T1000 (cell line): ENCODE measurements at places on chromosomes 6 and 20.

- peak; percentile 46 for DNase-seq
These were observed 112.8 kb upstream of the TSHZ2 start for GRCh38 chr20:52859156-52859876.

DNA sequence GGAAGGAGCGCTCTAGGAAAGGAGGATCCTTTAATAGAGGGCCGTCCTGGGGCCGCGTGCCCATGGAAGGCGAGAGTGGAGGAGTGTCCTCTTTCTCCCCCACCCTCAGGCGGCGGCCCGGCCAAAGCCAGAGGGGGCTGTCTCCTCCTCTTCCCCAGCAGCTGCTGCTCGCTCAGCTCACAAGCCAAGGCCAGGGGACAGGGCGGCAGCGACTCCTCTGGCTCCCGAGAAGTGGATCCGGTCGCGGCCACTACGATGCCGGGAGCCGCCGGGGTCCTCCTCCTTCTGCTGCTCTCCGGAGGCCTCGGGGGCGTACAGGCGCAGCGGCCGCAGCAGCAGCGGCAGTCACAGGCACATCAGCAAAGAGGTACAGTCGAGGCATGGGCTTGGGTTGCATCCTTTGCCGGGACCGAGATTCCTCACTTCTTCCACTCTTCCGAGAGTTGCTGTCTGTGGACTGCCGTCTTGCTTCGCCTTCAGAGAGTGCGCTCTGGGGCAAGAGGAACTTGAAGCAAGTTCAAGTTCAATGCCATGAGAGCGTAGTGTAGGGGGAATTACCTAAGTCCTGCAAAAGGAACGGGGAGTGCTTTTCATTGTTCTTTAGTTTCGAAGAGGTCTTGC lies at the start of gene LAMA2:
LAMA2 (plus strand) TSS at position 148 of the 621 bp plus-strand sequence; CDS start at position 256, 108 bp downstream.
- DNase-seq, result peak; percentile 42

- no peak for DNase-seq
These were observed 170.6 kb downstream of the CARMIL1 start for GRCh38 chr6:25449774-25450173.

DNA sequence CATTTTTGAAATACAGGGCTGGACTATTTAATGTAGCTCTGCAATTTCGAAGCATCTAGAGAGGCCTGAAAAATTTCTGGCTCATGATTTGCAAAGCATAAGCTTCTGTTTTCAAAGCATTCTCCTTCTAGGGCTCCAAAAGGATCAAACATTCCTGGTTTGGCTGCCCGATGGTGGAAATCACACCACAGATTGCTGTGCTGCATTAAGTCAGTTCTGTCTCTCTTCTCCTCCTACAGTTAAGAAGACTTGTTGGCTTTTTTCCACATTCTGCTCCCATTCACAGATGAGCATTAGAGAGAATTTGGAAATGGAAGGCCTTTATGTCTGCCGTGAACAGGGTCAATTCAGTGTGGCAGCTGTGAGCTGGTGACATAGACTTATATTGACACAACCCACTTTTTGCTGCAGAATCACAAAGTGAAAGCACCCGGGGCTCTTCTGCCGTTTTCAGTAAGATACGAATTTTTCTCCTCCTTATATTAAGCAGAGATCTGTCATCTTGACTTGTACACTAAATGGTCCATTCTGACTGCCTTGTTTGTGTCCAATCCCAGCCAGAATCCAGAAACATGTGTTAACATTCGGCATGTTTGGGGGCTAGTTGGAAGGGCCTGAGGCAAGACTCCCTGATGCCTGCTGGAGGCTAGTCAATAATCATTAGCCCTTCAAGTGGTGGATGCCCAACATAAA lies 330.8 kb upstream of the DEFB112 start:
- DNase-seq, result no peak

GRCh38 chr6:37225350-37226169 lies 32.0 kb upstream of the TBC1D22B start:
- no peak for DNase-seq

DNA sequence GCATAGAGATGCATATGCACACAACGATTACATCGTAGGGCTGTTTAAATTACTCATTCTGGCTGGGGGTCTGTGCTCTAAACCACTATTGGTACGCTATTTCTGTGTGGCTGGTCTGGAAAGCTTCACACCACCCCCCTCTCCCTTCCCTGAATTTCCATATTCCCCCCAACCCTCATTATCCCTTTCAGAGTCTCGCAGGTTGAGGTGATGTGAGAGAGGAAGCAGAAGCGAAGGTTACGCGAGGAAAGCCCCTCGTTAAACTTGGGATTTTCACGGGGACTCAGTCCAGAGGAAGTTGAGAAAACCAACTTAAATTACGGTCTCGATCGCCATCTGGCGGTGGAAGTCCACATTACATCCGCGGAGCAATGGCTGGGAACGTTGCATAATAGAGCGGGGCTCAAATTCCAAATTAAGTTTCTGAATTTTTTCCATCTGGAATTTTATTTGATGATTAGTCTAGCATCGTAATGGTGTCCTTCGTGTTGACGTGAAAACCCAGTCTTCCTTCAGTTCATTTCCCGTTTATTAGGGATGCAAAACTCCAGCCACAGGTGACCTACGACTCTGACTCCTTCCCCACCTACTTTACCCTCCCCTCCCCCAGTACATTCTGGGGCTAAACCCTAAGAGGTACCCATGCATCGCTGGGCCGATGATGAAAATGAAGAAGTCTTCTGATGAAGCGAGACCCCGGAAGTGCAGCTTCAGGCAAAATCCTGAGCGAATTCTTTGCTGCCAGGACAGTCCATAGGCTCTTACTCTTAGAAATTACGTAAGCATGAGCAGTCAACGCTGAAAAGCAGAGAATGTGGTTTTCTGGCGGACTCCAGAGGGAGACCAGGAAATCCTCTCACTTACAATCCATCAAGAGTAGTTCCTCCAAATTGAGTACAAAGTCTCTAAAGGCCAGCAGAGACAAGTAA lies 19.7 kb downstream of the HLA-DOB start:
- DNase-seq, result peak; percentile 69

GRCh38 chr20:16411361-16411760 lies 161.9 kb downstream of the KIF16B start:
- DNase-seq, result no peak

- DNase-seq, result no peak
These were observed 173.4 kb downstream of the PLCB1 start for GRCh38 chr20:8305449-8305978.

GRCh38 chr6:314377-314776 lies 22.1 kb downstream of the DUSP22 start:
- no peak for DNase-seq

DNA sequence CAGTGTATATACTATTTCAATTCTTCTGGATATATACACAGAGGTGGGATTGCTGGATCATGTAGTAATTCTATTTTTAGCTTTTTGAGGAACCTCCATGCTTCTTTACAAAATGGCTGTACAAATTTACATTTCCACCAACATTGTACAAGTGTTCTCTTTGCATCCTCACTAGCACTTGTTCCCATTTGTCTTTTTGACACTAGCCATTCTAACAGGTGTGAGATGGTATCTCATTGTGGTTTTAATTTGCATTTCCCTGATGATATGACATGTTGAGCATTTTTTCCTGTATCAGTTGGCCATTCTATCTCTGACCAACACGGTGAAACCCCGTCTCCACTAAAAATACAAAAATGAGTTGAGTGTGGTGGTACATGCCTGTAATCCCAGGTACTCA lies 68.1 kb upstream of the PMEPA1 start:
- DNase-seq, result no peak

GRCh38 chr6:32472781-32473375 lies 33.2 kb downstream of the HLA-DRA start:
- DNase-seq, result no peak

GRCh38 chr20:24616258-24617079 lies 147.0 kb downstream of the SYNDIG1 start:
- DNase-seq, result no peak

DNA sequence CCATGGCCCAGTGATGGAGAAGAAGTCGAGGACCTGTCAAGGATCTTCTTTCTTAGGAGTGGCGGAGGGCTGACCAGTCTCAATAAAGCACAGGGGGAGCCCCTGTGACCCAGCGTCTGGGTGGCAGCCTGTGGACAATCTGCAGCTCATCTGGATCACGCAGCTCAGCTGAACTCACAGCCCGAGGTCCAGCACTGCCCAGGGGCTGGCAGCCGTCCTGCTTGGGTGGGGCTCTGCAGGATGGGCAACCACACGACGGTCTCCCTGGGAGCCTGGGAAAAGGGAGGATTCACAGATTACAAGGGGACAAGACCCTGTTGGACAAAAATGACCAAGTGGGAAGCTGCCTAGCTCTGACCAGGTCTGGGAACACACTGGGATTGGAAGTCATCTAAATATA lies 110.8 kb downstream of the MYLK4 start:
- no peak for DNase-seq

DNA sequence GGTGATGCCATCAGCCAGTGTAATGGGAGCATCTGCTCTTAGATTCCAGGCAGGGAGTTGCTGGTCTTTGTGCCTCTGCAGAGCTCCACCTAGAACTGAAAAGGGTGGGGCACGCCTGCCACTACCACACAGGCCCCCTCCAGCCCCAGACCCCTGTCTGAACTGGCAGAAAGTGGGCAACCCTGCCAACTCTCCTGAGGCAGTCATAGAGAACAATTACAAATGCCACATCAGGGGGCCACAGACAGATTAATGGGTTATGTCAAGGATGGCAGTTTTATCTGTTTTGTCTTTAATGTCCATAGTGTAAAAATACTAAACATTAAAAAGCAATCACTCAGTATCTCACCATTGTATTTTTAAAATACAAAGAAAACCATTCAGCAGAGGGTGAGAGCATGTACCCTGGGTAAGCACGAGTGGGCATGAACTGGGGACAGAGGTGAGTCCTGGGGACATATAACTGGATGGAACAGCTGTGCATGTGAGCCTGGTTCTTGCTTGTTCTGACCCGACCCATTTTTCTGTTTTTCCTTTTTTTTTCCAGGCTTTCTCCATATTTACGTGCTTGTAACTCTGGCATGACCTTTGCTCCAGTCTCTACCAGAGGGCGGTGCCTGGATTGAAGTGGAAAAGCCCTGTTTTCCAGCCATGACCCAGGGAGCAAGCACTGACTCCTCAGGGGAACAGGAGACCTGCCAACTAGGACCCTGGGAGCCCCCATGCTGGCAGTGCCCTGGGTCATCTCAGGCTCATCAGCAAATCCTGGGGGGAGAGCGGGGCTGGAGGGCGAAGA lies 8.2 kb downstream of the TRAF3IP2 start:
- no peak for DNase-seq

DNA sequence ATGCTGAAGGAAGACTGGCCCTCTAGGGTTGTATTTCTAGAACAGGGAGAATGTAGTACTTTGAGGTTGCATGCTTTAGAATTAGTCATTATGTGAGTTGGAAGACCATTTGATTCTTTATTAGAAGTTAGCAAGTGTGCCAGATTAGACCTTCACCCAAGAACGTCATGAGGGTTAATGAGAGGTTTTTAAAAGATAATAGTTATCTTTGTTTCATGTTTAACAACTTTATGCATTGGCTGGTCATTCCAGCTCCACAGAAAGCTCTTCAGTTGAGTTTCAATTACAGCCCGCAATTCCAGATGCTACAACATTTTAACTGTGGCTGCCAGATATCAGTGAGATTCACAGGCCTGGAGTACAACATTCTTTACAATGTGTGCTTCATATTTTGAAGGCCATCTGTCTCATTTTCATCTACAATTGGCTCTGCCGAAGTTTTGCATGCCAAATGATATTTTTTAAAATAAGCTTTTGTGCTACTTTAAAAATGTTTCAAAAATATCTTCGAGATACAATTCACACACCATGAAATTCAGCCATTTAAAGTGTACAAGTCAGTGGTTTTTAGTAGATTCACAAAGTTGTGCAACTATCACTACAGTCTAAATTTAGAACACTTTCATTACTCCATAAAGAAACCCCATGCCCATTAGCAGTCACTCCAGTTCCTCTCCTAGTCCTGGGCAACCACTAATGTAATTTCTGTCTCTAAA lies 61.1 kb upstream of the FBXO30 start:
- DNase-seq, result no peak

DNA sequence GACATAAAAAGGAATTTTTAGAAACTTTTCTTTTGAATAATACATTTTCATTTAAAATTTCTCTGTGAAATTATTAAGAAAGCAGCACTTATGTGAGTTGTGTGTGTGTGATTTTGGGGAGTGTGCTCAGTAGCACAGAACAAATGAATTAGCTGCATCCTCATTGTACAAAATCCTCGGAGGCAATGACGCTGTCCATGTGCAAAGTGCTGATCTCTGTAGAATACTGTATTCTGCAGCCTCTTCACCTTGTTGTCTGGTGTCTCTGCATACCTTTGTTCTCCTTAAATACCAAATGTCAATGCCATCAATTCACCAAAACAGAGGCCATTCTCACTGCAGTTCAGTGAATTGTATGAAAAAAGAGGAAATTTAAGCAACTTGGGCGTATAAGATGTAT lies 838.4 kb downstream of the QKI start:
- no peak for DNase-seq

- DNase-seq, result no peak
These were observed 933 bp downstream of the SSR1 start for GRCh38 chr6:7311917-7312615.

- DNase-seq, result no peak
These were observed 62.6 kb downstream of the RIN2 start for GRCh38 chr20:19820555-19821211.

DNA sequence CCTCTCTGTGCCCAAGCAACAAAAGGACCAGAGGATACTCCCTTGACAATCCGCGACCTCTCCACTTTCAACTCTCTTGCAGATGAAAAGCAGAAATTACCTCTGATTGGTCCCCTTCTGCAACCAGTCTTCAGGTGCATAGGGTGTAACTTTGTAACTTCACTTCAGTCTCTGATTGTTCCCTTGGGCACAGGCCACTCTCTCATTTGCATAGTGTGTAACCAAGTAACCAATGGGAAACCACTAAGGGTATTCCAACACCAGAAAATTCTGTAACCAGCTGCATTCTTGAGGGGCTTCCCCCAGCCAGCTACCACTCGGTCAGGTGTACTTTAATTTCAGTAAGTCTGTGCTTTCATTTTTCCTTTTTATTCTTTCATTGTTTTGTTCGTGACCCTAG lies 4.4 kb upstream of the RAET1L start:
- no peak for DNase-seq

DNA sequence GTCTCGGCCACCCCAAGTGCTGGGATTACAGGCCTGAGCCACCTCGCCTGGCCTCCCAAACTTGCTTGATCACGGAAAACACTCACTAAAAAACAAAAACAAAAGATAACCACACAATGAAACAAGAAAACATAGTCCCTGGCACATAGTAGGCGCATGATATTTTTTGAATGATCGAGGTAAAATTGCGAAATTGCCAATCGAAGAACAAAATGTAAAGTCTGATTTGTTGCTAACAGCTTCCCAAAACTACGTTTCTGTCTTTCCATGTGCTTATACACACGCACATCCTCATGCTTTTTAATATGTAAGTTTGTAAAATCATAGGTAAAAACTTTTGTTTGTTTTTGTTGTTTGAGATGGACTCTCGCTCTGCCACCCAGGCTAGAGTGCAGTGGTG lies 168.5 kb upstream of the SALL4 start:
- DNase-seq, result no peak

- no peak for DNase-seq
These were observed 37.6 kb downstream of the ZNF391 start for GRCh38 chr6:27426045-27426620.
